HL-60 (cell line): ENCODE measurements at places on chromosomes 3 and 15.

DNA sequence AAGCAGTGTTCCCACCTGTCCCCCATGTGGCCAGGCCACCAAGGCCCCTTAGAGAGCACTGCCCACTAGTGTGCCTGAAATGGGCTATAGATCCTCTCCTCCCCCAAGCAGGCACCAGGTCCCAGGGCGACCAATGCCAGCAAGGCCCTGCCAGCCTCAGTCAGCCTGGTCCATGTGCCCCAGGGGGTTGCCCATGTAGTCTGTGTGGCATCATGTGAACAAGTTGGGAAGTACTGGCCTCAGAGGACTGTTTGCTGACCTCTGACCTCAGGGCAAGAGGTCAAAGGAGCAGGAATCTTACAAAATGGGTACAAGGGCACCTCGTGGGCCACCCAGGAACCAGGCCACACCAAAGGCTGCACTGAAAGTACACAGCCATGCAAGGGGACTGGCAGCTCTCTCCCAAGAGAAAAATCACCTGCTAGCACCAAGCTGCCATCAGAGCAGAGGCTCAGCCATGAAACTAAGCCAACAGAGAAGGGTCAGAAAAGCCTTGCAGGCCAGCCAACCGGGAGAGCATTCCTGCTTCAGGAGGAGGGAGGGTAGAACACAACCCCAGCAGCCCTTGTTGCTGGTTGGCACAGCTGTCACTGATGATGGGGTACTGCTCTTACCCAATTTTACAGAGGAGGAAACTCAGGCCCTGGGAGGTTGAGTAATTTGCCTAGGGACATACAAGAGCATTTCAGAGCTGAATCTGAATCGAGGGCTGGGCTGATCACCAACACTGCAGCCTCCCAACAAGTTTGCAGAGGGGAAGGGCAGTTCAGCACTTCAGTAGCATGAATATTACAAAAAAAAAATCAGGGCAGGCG, 5.2 kb upstream of the FURIN start:
- peak; percentile 99 for DNase-seq

DNA sequence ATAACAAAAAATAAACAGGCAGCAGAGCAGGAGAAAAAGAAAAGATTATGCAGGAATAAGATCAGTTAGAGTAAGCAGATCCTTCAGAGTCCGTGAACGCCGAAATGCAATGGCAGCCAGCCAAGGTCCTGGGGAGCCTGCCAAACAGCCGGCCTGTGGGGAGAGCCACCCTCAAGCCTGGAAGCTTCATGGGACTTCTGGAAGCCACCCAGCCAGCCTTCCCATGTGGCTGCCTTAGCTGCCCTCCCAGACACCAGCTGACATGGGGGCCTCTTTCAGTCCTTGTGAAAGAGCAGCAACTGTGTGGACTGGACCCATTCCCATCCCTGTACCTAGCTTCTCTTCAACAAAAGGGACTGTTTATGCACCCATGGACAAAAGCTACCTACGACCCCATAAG, 64.9 kb upstream of the RAD18 start:
- DNase-seq = no peak

DNA sequence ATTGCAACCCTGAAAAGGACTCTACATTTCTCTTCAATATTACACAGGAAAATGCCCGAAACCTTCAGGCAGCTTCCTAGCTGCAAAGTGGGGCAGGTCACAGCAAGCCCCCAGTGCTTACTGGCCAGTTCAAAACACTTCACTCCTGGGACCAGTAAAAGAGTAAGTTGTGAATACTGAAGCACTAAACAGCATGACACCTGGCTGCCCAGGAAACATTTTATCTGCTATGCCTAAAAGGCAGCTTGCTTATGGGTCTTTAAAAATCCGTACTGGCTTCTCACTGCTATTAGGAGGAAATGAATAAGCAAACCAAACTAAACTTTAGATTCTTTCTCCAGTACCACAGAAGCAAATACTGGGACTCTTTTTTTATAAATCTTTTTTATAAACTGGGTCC, 457.9 kb upstream of the ALCAM start:
- no peak for DNase-seq

- no peak for DNase-seq
Observed at GRCh38 chr3:194993896-194994295, 277.1 kb downstream of the XXYLT1 start.

GRCh38 chr3:128814060-128814459, 65.4 kb upstream of the ACAD9 start:
- no peak for DNase-seq

GRCh38 chr15:76993114-76993725, 1.7 kb upstream of the PSTPIP1 start:
- peak; percentile 41 for DNase-seq

DNA sequence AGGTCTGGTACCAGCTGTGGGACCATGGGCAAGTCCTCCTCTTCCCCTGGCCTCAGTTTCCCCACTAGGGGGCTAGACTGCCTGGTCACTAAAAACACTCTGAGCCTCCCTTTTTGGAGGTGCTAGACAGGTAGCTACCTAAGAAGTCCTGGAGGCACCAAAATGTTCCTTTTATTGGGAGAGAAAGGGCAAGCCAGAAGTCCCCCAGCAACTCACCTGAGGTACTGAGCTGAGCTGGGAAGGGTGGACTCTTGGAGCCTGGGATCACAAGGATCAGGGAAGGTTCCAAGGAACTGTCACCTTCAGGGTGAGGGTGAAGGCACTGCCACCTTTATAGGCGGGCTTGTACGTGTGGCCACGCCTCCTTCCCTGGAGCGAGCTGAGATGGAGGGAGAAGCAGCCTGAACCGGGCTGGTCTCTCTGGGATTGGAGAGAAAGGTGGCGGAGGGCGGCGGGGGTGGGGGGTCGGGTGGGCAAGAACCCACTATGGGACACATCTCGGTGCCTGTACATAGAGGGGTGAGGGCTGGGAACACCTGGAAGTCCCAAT, at the start of gene CYP1A1:
Gene CYP1A1 (minus strand): TSS at position 304 of the 550 bp plus-strand sequence. CDS start 2,431 bp downstream, outside the sequence.
- no peak for DNase-seq

DNA sequence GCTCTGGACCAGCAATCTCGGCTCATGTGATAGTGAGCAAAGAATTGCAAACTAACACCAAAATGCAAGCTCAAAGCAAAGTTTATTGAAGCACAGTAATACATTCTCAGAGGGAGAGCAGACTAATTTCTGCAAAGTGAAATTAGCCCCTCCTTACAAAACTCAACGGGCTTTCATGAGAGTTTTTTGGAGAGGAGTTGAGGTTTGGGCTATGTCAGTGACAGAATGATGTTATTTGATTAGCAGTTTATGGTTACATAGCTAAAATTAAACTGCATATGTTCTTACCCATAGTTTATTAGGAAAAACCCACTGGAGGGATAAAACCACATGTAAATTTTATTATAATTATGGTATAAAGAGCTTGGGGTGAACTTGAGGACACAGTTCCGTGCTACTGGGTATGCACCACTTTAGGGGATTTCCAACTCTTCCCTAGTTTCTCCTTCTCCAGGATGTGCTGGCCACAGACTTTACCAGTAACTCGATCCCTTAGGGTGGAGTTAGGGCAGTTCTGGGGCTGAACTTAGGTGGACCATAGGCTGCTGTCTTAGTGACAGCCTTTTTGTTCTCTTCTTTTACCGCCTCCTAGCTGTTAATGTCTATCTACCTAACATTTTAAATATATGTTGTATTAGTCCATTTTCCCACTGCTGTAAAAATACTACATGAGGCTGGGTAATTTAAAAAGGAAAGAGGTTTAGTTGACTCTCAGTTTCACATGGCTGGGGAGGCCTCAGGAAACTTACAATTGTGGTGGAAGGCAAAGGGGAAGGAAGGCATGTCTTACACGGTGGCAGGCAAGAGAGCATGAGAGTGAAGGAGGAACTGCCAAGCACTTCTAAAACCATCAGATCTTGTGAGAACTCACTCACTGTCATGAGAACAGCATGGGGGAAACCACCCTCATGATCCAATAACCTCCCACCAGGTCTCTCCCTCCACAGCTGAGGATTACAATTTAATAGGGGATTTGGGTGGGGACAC, 8.9 kb upstream of the AADACL2 start:
- peak; percentile 6 for DNase-seq

GRCh38 chr15:78615151-78615589, 5.6 kb downstream of the CHRNA3 start:
- DNase-seq = no peak

DNA sequence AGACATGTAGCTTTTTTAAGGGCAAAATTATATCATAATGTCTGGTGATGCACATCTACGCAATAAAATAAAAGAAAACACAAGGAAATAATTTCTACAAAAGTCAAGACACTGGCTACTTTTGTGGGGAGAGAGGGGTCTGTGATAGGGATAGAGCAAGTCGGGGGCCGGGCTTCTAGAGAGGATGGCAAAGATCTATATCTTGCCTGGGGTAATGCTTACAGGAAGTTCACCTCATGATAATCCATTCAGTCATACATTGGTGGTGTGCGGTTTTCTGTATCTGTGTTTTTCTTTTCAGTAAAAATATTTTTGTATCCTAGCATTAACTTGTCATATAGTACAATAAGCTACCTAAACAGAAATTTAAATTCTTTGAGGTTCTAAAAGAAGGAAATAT, 178.8 kb downstream of the ARRDC4 start:
- no peak for DNase-seq

DNA sequence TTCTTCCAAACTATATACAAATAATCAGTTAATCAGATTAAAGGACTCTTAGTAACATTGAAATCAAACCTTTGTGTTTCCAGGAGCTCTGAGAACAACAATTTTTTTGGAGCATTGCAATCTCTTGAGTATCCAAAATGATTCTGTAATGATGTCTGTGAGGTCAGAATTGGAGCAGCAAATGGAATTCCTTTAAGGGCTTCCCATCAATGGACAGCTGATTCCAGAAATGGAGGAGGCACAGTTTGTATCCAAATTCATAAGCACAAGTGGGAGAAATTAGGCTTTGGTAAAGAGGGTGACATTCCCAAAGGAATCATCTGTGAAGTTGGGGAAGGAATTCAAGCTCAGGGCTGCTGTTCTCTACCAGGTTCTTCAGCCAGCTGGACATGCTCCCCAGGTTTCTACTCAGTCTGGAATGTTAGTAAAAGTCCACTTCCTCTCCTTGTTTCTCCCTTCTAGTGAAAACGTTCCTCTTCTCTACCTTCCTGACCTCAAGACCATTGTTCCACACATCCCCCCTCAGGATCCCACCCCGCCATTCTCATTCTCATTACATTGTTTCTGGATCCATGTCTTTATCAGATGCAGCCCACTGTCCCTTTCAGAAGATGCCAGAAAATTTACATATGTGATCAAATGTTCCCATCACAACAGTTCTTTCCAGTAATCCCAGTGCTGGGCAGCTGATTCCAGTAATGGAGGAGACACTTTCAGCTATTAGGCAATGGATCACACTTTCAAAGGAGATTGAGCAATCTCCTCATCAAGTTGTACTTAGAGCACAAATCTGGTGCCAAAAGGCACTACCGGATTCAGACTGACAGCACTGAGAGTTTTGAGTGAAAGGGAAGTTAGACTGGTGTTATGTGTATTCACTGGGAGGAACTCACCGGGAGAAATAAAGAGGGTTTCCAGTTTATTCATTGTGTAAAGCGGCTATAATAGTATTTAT, 391.3 kb upstream of the TPRG1 start:
- DNase-seq = peak; percentile 74

GRCh38 chr3:46725621-46726314, 8.1 kb upstream of the PRSS50 start:
- DNase-seq = no peak
